Activated CD8-positive, alpha-beta memory T cell treated with anti-CD3 and anti-CD28 coated beads, Interleukin-2, amount 10 ng/mL, durations not matched to agents 7 days and 5 days (primary cell): ENCODE measurements at places on chromosomes 13 and 19. TPM values are rescaled to one million over a fixed set of nuclear protein-coding genes. Genes with fewer than 3 reads are reported as not detected.
A peak's percentile ranks its signal among the peaks of the same experiment; 100 is the strongest.

DNA sequence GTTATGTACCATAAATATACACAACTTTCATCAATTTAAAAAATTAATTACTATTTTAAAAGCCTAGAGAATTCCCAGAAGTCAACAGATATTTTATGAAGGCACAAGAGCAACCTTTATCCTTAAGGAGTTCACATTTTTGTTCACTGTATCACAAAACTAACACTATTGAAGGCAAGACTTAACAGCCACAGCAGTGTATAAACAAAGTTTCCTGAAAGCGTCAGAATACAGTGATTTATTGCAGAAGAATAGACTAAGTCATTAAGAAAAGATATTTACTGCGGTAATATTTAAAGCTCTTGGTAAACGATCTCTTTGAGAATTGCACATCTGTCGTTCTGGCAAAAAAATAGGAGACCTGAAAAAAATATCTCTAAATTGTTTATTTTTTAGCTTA lies 419.3 kb upstream of the NBEA start:
- H3K27ac ChIP-seq, result no peak overlapping the region
- no peaks in the 10 kb centered on the region for H3K27me3 ChIP-seq
- H3K4me1 ChIP-seq, result no peaks in the 10 kb centered on the region

DNA sequence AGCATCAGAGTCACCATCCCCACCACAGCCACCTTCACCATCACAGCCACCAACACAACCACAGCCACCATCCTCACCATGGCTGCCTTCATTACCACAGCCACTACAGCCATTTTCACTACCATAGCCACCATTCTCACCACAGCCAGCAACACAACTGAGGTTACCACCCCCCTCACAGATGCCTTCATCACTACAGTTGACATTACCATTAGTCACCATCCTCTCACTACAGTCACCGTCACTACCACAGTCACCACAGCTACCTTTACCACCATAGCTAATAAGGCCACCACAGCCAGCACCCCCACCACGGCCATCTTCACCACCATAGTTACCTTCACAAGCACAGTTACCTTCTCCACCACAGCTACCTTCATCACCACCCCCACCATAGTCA lies 269.6 kb downstream of the DNAJC15 start:
- no peaks in the 10 kb centered on the region for H3K36me3 ChIP-seq
- DNase-seq, result no peak

- peaks cover 40% of the 10 kb centered on the region for H3K4me1 ChIP-seq
- H3K27me3 ChIP-seq, result no peaks in the 10 kb centered on the region
- peak overlapping the region; percentile 86 for H3K4me3 ChIP-seq
- peaks cover 27% of the 10 kb centered on the region for H3K36me3 ChIP-seq
- peak overlapping the region; percentile 97 for H3K27ac ChIP-seq
Measured at GRCh38 chr13:27425158-27425917, 919 bp downstream of the GTF3A start.

GRCh38 chr19:56994251-56995017 lies 125.4 kb upstream of the USP29 start:
- H3K27ac ChIP-seq, result no peak overlapping the region
- H3K27me3 ChIP-seq, result no peaks in the 10 kb centered on the region
- no peak for DNase-seq
- H3K36me3 ChIP-seq, result no peaks in the 10 kb centered on the region
- no peaks in the 10 kb centered on the region for H3K4me1 ChIP-seq

DNA sequence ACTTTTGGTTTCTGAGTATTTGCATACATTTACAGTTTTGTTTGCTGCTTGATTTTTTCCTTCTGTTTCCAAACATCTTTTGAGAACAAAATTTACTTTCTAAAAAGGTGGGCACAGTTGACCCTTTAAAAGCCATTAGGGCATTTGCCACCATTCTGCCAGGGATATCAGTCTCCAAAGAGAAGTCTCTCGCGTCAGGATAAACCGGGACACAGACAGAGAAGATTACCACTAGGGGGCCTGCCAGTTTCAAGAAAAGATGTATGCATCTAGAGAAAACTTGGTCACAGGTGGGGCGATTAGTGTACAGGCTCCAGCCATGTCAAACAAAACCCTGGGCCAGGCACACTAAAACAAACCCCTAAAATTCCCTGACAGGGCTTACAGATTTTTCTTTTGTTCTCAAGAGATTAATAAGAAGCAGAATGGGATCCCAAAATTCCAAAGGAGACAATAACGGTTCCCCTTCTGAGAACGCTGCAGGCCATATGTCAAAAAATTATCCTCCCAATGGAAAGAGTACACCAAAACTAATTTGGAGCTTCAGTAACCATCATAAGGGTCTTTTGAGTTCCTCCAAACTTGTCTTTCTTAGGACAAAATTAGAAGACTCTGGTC lies 10.7 kb upstream of the PABPC3 start:
- no peaks in the 10 kb centered on the region for H3K36me3 ChIP-seq
- no peak overlapping the region for H3K27ac ChIP-seq
- peaks cover 39% of the 10 kb centered on the region for H3K27me3 ChIP-seq
- no peak for DNase-seq

DNA sequence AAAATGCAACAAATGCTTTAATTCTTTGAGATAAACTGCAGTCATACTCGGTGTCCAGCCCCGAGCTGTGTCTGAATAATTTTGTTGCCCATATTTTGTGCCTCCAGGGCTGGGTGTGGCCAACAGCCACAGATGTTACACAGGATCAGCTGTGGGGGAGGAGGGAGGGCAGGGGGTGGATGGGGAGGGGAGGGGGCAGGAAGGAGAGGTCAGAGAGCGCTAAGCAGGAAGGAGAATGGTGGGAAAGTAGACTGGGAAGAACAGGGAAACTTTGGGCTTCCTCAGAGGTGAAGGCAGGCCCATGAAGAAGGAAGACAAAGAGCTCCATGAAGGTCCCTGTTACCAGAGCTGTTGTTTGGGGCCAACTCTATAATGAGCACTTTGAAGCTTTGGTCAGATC lies 295.8 kb downstream of the COG6 start:
- no peaks in the 10 kb centered on the region for H3K36me3 ChIP-seq
- peaks cover 15% of the 10 kb centered on the region for H3K4me1 ChIP-seq
- no peak overlapping the region for H3K4me3 ChIP-seq
- H3K27ac ChIP-seq, result no peak overlapping the region

GRCh38 chr19:2743099-2743498 lies 3.3 kb upstream of the SLC39A3 start:
- H3K36me3 ChIP-seq, result peaks cover 4% of the 10 kb centered on the region
- no peak overlapping the region for H3K4me3 ChIP-seq
- peaks cover 14% of the 10 kb centered on the region for H3K4me1 ChIP-seq
- no peak for DNase-seq
- no peak overlapping the region for H3K27ac ChIP-seq

DNA sequence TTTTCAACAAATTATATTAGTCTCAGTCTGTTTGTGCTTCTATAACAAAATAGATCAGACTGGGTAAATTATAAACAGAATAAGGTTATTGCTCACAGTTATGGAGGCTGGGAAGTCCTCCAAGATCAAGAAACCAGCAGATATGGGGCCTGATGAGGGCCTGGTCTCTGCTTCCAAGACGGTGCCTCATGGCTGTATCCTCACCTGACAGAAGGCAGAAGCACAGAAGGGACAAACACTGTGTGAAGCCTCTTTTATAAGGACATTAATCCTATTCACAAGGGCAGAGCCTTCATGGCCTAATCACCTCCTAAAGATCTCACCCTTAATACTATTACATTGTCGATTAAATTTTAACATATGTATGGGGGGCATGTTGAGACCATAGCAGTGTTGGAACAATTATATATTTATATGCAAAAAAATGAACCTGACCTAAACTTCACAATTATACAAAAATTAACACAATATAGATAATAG lies 12.7 kb downstream of the F10 start:
- peaks cover 53% of the 10 kb centered on the region for H3K27me3 ChIP-seq
- no peak for DNase-seq

- H3K4me3 ChIP-seq, result no peak overlapping the region
- H3K36me3 ChIP-seq, result no peaks in the 10 kb centered on the region
- peaks cover 2% of the 10 kb centered on the region for H3K4me1 ChIP-seq
Measured at GRCh38 chr13:25179832-25180774, 8.0 kb upstream of the AMER2 start.

DNA sequence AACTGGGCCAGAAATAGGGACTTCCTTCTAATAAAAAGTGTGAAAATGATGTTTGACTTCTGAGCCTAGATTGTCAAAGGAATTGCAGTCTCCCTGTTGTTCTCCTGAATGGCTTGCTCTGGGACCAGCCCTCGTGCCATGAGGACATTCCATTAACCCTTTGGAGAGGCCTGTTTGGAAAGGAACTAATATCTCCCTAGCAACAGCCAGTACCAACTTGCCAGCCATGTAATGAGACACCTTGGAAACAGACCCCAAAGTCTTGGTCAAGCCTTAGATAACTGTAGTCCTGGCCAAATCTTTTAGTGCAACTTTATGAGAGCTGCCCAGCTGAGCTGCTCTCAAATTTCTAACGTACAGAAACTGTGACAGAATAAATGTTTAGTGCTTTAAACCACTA lies 8.2 kb upstream of the SIAH3 start:
- peaks cover 40% of the 10 kb centered on the region for H3K27me3 ChIP-seq
- peaks cover 4% of the 10 kb centered on the region for H3K4me1 ChIP-seq
- no peak overlapping the region for H3K4me3 ChIP-seq

- H3K4me1 ChIP-seq, result peaks cover 76% of the 10 kb centered on the region
- H3K27me3 ChIP-seq, result no peaks in the 10 kb centered on the region
- peak overlapping the region; percentile 99 for H3K27ac ChIP-seq
Measured at GRCh38 chr19:17125728-17126677, 50.4 kb downstream of the MYO9B start.

GRCh38 chr13:48040896-48041295 lies 3.4 kb downstream of the NUDT15 start:
- H3K27ac ChIP-seq, result no peak overlapping the region
- no peaks in the 10 kb centered on the region for H3K27me3 ChIP-seq
- DNase-seq, result no peak
- H3K4me1 ChIP-seq, result peaks cover 65% of the 10 kb centered on the region

DNA sequence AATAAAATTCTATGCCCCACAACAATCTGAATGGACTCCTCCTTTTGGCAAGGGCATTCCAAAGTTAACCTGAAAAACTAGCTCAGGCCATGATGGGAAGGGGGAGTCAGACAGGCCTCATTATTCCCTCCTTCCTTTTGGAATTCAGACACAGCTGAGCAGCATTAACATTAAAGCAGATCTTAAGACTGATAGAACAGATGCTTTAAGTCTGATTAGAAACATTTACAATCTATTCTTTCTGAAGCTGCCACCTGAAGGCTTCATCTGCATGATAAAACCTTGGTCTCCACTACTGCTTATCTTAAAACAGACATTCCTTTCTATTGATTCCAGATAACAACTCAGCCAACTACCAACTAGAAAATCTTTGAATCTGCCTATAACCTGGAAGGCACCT lies 98.9 kb downstream of the UGGT2 start:
- H3K4me1 ChIP-seq, result no peaks in the 10 kb centered on the region
- H3K27ac ChIP-seq, result no peak overlapping the region
- H3K36me3 ChIP-seq, result no peaks in the 10 kb centered on the region
- no peaks in the 10 kb centered on the region for H3K27me3 ChIP-seq
- no peak for DNase-seq

DNA sequence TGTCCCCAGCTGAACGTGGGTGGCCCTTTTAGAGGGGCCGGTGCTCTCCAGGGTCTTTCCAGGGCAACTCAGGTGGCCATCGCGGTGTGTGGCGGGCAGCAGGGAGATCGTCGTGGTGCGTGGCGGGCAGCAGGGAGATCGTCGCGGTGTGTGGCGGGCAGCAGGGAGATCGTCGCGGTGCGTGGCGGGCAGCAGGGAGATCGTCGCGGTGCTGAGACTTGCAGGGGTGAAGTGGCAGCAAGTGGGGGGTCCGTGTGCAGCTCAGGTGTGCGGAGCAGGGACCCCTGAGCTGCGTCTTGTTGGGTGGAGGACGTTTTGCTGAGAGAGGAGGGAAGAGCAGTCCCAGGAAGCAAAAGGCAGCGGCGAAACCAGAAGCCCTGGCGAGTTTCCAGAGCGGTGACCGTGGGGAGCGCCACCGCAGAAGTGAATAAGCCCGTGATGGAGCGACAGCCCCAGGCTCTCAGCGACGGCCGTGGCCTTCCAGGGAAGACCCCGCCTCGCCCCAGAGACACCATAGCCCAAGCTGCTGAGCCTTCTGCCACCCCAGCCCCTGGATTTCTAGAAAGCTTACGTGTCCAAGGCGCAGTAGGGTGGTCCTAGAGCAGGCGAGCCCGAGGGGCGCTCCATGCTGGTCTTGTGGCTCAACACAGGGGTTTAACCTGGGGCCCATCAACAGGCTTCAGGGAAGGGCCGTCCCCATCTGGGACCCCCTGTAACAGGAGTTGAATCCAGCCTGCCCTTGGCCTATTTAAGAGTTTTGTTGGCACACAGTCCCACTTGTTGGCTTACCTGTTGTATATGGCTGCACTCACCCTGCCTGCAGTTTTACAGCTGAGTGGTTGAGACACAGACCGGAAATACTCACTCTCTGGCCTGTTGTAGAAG lies 5.4 kb downstream of the NCLN start:
- H3K27me3 ChIP-seq, result no peaks in the 10 kb centered on the region
- H3K36me3 ChIP-seq, result peaks cover 9% of the 10 kb centered on the region
- no peak overlapping the region for H3K4me3 ChIP-seq
- H3K4me1 ChIP-seq, result peaks cover 31% of the 10 kb centered on the region

GRCh38 chr13:31192306-31192705 lies 7.5 kb upstream of the B3GLCT start:
- H3K4me3 ChIP-seq, result no peak overlapping the region
- H3K4me1 ChIP-seq, result no peaks in the 10 kb centered on the region
- no peaks in the 10 kb centered on the region for H3K36me3 ChIP-seq
- no peak overlapping the region for H3K27ac ChIP-seq
- H3K27me3 ChIP-seq, result peaks cover 16% of the 10 kb centered on the region
- no peak for DNase-seq

DNA sequence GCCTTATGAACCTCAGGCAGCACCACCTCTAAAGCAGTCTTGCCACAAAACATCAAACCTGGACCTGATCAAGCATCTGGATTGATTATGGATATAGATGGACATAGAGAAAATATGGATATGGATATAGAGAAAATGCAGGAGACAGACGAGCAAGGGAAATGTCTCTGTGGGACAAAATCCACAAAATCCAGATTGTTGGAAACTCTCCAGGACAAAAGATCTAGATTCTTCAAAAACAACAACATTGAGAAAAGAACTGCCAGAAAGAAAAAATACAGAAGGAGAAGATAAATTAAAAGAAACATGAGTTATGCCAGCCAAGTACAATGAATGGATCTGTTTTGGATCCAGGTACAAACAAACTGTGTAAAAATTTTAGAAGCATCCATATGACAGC lies 1176.5 kb downstream of the UQCRFS1 start:
- no peak overlapping the region for H3K27ac ChIP-seq
- H3K27me3 ChIP-seq, result no peaks in the 10 kb centered on the region
- H3K4me1 ChIP-seq, result no peaks in the 10 kb centered on the region

DNA sequence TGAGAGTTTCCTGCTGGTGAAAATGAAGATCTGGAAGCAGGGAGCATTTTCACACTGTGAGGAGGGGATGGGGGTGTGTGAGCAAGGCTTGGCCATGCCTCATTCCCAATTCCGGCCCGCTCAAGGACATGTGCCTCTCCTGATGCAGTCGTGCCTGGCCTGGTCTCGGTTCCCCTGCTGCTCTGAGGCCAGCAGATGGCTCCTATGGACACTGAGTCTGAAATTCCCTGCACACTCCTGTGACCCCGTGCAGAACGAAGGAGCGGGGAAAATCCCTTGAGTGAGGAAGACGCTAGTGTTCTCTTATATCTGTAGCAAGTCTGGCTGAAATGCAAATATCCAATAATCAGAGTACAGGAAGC lies 363 bp upstream of the ZNF763 start:
- H3K27ac ChIP-seq, result peak overlapping the region; percentile 90
- peaks cover 22% of the 10 kb centered on the region for H3K4me1 ChIP-seq
- DNase-seq, result peak; percentile 40
- H3K27me3 ChIP-seq, result no peaks in the 10 kb centered on the region

Gene MCEMP1
- total RNA-seq, result not detected

Gene ANO8
- 11.0 TPM for total RNA-seq

Gene PLIN5
- not detected for total RNA-seq

Gene LMTK3
- 3.5 TPM for total RNA-seq

Gene NHLRC3
- total RNA-seq, result 29.2 TPM

Gene CABP5
- not detected for total RNA-seq

Gene CD320
- total RNA-seq, result 42.0 TPM
